ENCODE measurements at places on chromosomes 12 and 14.
A peak's percentile ranks its signal among the peaks of the same experiment; 100 is the strongest.

DNA sequence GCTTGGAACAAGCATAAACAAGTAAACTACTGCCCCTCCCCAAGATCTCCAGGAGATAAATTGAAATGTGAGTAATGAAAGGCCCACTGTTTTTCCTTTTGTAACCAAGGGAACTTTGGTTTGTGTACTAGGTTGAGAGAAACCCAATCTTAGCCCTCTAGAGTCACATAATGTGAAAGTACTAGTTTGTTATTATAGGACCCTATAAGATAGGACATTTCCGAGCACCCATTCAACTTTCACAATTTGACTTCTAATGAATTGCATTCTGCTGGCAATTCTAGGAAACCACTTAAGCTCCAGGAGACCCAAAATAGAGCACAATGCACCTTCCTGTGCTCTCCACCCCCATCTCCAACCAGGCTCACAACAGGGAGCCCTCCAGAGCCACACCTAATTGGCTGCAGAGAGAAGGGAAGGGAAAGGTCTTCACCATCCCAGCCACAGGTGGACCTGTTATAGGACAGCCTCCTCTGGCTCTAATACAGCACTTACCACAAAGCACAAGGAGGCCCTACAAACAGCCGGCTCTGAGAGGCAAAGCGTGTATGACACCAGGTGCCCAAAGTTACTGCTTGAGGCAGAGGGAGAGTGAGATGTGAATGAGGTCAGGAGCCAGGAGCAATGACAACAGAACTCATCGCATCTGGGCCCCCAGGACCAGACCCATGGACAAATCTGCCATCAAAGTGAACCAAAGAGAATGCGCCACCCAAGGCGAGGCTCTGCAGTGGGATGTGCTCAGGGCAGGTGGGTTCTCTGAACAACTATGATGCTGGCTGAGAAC is 163.3 kb upstream of the NTF3 start:
- no peak for DNase-seq

DNA sequence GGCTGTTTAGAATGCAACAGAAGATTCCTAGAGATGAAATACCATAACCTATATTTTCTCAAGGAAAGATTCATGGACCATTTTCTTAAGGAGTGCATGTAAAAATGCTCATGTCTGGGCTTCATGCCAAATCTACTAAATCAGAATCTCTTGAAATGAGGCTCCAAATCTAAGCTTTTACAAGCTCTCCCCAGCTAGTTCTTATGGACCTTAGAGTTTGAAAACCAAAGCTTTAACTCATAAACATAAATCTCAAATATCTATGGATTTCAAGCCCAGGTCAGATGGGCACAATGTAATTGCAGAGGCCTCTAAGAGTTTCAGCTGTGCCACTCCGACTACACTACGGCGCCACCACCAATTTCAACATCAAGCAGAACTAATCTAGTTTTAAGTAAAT is 117.3 kb upstream of the CAND1 start:
- no peak for DNase-seq

- DNase-seq, result no peak
These were observed 733 bp downstream of the TTC7B start for GRCh38 chr14:90815572-90815821.

DNA sequence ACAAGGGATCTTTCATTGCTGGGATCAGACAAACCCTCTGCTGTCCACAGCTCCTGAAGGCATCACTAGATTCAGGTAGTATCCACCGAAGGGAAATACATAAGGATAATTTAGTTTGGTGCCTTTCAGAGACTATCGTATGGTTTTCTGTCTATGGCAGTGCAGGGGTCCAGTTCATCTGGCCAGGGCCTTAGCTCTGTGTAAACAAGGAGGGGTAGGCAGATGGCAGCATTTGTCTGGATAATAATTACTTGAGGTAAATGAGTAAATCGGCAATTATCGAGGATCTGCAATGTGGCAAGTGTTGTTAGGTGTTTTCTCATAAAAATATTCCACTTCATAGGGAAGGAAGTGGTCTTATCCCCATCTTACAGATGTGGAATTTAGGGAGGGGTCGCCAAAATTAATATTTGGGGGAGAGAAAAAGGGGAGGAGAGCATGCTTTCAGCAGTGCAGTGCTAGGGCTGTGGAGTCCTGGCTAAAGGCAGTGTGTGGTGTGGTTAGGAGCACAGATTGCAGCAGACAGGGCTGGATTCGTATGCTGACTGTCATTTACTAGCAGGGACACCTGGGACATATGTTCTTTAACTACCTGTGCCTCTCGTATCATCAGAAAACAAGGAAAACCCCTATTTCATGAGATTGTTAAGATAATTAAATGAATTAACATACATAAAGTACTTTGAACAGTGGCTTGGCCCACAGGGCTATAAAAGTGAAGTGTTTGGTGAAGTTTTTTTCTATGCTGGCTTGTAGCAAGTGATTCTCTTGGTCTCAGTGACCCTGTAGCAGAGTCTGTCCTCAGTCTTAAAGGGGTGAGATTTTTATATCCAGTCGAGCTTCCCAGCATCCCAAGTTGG is 27.1 kb downstream of the RASSF8 start:
- no peak for DNase-seq

DNA sequence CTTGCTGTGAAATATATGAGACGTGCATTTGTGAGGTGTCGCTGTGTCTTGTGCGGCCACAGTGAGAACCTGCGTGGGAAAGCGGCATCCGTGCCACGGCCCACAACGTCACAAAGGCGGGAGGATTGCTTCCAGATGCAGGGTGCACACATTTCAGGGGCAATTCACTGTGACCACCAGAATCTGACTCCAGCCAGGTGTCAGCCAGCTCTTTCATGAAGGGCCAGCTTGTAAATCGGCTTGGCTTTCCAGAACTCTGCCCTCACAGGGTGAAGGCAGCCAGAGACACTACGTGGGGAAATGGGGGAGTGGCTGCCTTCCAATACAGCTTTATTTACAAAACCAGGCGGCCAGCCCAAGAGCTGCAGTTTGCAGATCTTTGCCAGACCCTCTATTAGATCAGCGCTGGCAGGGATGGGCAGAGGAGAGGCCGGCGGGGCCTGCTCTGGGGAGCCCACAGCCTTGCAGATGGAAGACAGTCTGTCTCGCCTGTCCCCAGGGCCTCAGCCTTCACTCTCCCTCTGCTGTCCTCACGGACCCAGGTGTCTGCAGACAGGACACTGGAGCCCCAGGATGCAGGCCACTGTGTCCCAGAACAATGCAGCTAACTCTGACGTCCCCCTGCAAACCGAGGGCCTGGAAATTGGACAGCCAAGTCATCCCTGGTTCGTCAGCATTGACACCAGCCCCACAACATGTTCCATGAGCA is 53.5 kb downstream of the ADGRD1 start:
- peak; percentile 85 for DNase-seq

DNA sequence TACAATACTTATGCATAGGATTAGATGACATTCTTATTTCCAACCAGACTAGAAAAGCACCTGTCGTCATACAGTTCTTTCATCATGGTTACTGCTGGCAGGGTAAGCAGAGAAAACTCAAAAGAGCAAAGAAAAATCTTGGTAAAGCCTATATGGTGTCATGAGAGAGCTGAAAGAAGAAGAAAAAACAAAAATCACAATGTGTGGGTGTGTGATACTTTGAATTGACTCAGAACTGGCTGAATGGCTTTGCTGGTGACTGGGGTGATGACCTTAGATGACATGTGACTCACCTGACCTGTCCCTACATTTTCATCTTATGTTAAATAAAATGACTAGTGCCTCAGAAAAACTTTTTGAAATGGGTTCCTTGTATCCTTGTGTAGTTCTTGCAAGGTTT is 278.1 kb upstream of the LMO3 start:
- no peak for DNase-seq

DNA sequence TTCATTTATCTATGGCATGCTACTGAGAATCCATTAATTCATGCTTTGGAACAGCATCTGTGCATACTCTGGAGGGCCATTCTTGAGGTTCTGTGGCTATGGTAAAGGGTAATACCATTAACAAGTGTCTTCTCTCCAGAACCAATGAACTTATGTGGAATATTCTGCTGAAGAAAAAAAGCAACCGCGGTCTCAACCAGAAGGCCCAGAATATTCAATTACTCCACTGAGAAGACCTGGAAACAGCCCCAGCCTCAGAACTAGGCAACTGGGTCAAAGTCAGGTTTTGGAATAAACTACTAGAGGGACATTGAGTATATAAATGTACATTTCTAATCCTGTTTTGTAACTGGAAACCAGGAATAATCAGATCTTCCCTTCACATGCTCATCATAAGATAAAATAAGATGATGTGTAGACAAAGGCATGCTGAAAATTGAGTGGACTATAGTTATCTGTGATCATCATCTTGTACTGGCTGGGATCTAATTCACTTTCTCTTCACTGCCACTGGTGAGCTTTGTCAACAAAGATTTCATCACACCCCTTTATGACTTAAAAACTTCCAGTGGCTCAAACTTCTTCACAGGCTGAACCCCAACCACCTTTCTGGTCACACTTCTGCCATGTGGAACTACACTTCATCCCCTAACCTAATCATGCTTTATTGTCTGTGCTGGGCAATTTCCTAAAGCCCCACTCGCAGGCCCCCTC is 6.0 kb downstream of the SPTB start:
- no peak for DNase-seq

- DNase-seq, result no peak
These were observed 20.9 kb downstream of the FBXW8 start for GRCh38 chr12:116931665-116932064.

DNA sequence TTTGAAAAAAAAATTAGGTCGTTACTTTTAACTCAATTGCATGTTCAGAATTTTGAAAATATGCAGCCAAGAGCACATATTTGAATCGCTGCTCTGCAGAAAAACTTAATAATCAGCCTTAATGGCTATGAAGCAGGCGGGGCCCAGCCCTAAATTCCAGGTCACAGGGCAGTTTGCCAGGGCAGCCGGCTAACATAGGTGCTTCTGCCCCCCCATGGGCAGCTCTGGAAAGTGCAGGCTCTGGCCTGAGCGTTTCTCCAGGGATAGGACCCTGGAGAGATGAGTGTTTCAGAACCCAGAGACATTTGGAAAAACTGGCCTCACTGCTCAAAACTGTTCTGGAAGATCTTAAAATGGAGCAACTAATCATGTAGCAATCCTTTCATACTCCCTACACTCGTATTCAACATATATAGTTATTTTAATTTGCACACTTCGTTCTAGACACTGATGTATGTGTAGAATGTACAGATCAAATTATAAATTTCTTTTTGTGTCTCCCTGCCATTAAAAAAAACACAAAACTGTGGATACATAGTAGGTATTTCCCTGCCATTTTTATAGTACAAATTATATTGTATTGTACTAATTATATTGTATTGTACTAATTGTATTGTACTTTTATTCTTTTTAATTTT is 26.0 kb upstream of the PTGR2 start:
- DNase-seq, result peak; percentile 97

DNA sequence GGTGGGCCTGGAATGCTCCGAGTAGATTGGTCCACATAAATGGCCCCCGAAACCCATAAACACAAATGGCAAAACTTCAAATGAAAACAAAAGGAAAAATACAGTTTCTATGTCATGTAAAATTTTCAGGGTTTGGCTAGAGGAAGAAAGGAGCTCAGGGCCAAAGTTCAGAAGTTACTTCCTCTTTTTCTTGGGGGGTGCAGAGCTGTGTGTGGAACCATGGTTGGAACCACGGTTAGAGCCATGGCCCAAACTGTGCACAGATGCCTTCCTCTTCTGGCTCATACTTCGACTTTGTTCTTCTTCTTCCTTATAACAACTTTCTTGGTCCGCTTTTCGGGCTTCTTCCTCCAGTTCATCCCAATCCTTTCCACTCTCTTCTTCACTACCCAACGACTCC is 51.7 kb downstream of the MGST1 start:
- no peak for DNase-seq

DNA sequence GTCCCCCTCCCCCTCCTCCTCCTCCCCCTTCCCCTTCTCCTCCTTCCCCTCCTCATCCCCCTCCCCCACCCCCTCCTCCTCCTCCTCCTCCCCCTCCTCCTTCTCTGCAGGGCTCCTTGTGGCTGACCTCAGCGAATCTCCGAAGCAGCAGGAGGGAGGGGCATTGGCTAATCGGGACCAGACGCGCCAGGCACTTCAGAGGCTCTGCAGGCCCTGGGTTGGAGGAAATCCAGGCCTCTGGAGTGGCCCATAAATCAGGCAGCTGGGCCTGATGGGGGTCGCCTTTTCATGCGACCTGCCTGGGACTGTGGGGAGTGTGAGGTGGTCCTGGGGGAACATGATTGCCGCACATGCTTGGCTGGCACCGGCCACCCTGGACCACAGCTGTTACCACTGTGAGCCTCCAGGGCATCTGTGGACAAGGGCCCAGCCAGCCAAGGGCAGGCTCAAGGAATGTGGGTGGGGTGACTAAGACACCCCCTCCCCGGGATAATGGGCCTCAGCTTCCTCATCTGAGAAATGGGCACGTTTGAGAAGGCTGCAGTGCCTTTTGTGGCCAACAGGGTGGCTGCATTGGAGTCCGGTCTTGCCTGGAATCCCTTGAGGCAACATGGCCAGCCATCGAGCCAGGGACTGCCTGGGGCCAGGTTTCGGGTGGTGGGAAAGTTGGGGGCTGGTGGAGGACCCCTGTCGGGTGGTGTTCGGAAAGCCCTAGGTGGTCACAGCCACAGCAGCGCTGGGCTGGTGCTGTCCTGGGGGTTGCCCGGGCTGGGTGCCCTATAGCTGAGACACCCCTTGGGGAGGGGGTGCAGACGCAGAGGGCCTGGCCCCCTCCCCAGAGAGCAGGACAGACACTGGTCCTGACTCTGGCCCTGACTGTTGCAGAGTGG is 12.0 kb downstream of the KIF26A start:
- DNase-seq, result no peak

DNA sequence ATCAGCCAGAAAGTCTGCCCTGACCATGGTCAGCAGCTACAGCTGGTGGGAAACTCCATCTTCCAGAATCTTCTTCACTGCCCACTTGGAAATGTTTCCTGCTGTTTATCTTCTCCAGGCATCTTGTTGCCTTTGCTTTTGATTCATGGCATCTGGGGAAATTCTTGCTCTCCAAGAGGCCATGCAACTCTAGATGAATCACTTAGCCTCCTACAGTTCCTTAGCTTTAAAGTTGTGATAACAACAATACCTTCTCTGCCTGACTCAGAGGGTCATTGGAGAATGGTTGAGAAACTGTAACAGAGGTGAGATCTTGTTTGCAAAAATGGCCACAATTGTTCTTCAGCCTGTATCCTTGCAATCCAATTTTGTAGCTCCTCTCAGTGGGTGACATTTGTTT is 121.0 kb upstream of the VRK1 start:
- DNase-seq, result no peak

DNA sequence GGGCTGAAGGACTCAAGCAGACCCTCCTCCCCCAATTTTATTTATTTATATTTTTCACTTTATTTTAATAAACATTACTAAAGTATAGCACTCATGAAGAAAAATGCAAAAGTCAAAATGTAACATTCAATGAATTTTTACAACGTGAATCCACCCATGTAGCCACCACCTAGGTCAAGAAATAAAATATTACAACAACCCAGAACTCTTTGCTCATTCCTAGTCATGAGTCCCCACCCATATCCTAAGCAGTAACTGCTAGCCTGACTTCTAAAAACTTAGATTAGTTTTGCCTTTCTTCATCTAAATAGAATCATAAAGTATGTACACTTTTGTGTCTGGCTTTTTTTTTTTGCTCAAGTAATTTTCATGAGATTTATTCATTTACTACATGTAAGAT is 86.9 kb upstream of the CRY1 start:
- no peak for DNase-seq
